ENCODE measurements at places on chromosomes 12 and 14.

DNA sequence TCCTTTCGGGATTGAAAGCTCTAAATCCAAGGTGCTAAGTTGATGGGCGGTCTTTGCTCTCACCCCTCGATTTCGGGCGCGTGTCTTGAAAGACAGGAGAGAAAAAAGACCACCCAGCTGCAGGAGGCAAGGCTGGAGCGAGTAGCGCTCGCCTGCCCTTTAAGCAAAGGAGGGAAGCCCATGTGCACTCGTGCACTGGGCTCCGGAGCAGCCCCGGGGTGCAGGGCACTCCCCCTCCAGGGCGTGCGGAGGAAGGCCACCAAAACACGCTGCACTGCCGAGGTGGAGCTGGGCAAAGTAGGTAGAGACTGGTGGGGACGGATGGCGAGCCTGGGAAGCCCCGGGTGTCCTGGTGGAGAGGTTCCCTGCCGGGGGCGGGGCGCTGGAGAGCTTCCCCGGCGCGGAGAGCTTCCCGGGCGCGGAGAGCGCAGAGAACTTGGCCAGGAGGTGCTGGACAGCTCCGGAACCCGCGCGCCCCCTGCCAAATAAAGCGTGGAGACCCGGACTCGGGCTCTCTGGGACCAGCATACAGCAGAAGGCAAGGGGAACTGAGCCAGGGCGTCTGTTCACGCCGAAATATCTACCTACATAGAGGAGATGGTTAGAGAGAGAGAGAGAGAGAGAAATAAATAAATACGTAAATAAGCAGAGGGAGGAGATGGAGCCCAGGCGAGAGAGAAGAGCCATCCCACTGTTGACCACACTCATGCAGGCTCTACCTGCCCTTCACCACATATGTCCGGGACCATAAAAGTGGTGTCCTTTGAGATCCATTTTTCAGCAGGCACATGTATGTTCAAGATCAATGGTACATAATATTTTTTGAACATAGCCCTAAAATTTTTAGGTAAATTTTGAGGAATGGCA lies 662 bp upstream of the NELL2 start:
- DNase-seq, result peak; percentile 29

- DNase-seq, result no peak
Measured at GRCh38 chr14:105161964-105162668, 6.5 kb downstream of the JAG2 start.

DNA sequence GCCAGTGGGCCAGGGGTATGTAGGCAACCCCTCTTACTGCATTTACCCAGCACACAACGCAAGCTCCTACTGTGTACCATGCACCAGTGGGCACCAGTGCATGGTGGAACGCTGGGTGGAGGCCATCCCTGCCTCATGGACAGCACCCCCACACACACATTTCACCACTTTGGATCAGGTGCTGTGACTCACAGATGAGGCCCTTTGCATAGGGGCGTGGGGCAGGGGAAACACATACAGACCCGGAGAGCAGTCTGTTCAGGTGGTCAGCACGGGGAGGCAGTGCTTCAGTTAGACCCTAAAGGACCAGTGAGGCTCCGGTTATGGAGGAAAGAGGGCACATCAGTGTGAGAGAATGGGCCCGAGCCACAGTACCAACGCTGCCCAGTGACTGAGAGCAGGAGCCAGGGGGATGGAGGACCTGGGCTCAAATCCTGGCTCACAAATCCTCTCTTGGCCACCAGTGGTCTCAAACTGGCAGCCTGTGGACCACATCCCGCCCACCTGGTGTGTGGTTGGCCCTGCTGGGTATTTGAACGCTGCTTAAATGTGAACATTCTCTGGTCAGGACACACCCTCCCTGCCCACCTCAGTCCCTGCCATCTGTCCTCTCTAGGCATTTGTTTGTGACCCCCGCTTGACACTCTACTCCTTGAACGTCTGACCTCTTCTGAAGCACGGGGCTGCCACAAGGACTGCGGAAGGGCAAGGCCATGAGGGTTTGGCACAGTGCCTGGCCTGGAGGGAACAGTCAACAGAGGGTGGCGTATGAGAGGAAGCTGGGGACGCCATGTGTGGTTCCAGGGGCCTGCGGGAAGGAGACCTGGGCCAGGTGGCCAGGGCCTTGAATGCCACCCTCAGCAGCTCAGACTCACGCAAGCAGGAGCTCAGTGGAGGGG lies 46.7 kb downstream of the FAM222A start:
- no peak for DNase-seq

- peak; percentile 13 for DNase-seq
Measured at GRCh38 chr12:57340104-57340503, 89.1 kb upstream of the STAC3 start.

DNA sequence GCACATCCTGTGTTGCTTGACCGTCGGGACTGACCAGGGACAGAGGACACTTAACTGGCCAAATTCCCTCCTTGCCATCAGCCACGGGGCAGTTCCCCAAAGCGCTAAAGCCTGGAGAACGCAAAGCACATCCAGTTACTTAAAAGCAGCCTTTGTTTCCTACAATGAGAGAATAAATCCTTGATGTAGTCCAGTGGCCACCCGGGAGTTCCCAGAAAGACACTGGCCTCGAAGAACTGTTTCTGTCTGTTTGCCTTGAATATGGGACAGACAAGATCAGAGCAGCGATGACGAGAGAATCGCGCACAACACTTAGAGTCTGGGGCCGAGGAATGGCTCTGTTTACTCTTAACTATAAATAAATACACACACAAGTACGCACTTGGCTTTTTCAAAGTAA lies 102.2 kb downstream of the TNFAIP2 start:
- DNase-seq, result no peak

GRCh38 chr14:75372260-75372659 lies 55.6 kb upstream of the JDP2 start:
- no peak for DNase-seq

GRCh38 chr12:9742661-9743060 lies 9.8 kb upstream of the CLECL1 start:
- DNase-seq, result no peak

DNA sequence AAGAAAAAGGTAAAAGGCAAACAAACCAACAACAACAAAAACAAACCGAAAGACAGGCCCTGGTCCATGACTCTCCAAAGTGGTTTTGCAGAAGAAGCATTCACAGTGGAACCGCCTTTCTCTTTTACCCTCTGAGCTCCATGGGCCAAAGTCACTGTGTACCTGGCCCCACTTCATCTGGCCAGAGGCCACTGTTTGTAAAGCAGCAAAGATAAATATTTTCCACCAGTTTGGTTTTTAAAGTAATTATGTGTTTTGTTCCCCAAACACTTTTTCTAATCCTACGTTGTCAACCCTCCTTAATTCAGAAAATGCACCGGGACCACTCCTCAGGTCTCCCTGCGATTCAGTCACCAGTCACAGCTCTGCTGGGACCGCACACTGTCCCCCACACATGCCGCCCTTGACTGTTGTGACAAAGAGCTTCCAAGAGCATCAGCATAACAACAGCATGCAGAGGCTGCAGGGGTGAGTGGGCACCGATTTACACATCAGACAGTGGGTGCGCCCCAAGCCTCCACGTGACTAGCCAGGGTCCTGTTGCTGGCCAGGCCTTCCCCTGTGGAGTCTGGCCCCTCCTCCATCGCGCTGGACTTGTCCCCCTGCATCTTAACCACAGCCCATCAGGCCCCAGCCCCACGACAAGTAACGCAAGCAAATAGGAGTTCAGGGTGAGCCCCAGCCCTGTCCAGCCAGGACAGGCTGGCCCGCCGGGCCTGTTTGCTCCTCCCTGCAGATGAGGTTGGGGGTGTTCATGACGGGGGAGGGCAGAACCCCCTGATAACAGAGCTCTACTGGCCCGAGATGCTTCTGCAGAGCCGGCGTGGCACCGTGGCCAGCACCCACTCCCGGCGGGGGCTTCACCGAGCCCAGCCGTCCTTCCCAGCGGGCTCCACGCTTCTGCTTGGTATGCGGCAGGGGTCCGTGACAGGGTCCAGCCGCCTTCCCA lies 65.2 kb upstream of the DIO3 start:
- DNase-seq, result no peak

All from ACHN (cell line).